ENCODE measurements at places on chromosomes 11 and 22. TPM values are rescaled to one million over a fixed set of nuclear protein-coding genes. Genes with fewer than 3 reads are reported as not detected.

TLCD5 gene
- 3.5 TPM for total RNA-seq

SYT9 gene
- total RNA-seq, result 0.18 TPM

SYT12 gene
- not detected for total RNA-seq

GRCh38 chr22:37021710-37022482 is 2.4 kb downstream of the MPST start:
- DNase-seq, result peak; percentile 76

- no peak for DNase-seq
Observed at GRCh38 chr11:131642756-131643531, 272.5 kb downstream of the NTM start.

- no peak for DNase-seq
Observed at GRCh38 chr11:104152941-104153505, 10.9 kb downstream of the PDGFD start.

- no peak for DNase-seq
Observed at GRCh38 chr11:30774496-30775232, 188.5 kb upstream of the MPPED2 start.

GRCh38 chr11:87972133-87972532 is 203.1 kb downstream of the RAB38 start:
- DNase-seq, result no peak

DNA sequence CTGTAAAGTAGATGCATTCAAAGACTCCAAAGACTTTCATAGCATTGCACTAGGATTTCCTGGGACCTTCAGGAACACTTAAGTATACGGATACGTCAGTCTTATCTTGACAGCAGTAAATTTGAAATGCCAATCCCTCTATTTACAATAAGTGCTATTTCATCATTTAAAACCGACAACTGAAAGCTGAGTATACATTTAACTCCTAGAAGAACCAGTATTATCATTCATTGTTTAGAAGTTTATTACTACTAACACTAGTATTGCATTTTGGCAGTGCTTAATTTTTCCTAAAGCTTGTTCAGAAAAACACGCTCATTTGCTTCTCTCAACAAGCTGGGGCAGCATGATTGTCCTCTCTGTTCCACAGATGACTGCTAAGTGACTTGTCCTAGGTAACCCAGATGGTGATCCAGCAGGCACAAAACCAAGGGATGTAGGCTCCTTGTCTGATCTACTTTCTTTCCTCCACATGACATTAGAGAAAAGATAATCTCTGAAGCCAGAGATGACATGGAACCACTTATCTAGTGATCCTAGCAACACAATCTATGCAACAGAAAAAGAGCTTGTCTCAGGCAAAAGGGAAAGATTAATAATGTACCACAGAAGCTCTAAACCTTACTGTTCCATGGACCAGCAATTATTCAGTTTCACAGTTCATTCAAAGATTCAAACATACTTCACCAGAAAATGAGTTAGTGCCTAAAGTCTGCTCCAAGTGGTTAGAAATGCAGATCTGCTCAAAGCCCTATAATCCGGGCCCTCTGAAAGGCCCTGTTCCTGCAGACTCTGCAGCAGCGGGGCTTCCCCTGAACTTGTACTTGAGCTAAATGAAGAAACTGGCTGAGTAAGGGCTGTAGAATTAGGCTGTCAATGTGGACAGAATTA is 5.2 kb downstream of the MAML2 start:
- no peak for DNase-seq

DNA sequence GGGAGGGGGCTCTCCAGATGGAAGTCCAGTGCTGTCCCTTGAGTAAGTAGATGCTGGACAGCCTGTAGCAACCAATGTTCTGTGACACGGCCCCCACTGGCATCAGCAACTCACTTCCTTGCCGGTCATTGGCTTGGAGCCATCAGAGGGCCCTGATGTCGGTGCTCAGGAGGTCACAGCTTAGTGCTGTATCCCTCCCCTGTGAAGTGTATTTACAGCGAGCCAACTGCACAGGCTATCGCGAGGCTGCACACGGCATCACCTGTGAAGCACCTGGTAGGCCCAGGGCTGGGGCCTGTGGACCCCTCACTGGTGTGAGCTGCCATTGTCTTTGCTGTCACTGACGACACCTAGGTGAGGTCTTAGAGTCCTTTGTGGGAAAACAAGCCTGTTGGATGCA is 13.4 kb upstream of the ACR start:
- no peak for DNase-seq

DNA sequence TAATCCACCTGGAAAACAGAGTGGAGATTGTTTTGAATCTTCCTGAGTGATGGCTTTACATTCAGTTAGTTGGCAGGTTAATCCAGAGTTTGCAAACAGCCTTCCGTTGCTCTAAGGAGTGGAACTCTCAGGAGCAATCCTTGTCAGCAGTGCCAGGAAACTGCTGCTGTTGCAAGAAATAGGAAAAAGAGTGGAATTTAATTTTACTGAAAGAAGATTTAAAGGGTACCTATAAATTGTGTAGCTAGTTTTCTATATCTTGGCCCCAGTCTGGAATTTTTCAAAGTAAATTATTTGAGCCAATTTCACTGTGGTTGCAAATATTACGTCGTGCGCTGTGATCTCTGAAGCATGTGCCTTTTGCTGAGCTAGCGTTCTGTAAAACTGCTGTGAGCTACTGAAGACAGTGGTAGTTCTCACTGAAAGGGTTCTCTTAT is 55.5 kb upstream of the SLC5A12 start:
- no peak for DNase-seq

DNA sequence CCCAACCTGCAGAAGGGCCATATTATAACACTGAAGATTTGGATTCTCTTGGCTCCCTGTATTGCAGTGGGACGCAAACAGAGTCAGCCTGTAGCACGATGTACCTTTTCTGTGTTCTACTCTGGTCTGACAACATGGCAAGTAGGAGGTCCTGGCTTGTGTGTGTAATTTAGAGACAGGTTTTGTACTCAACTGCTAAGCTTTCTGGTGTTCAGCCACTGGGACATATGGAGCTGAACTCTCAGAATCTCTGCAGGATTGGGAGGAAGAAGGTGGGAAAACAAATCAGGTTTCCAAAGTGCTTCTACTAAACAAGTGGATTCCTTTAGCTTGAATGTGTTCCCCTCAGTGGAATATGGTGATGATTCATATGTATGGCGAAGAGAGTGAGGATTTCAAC is 192.5 kb upstream of the MTMR2 start:
- no peak for DNase-seq

DNA sequence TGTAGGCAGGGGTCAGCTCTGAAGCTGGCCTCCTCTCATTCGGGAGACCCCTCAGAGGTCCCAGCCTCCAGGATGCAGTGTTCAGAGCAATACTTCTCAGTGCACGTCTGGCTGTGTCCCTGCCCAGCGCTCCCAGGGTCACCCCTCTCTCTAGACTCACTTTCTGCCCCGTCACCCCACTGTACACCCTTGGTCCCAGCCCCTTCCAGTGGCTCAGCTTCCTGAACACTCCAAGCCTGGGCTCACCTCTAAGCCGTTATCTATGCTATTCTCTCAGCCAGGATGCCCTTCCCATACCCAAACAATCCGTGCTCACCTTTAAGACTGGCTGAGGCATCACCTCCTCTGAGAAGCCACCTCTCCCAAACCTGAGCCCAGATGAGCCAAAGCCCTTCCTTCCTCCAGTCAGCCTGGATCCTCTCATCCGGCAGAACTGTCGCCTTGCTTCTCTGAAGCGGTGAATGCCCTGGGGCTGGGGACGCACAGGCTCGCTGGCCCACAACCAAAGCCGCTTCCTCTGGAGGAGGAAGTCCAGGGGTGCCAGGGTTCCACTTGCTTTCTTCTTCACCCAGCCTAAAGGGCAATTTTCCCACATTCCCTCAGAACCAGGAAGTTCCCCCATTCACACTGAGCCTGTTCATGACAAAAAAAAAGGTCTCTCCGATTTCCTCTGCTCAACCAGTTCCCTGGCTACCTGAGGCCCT is 13.7 kb upstream of the CDKN1C start:
- peak; percentile 67 for DNase-seq

GRCh38 chr11:66277471-66278362 is at the start of gene CNIH2:
CNIH2 (plus strand) TSS chr11:66278175; CDS start chr11:66278457, 282 bp downstream.
- no peak for DNase-seq

DNA sequence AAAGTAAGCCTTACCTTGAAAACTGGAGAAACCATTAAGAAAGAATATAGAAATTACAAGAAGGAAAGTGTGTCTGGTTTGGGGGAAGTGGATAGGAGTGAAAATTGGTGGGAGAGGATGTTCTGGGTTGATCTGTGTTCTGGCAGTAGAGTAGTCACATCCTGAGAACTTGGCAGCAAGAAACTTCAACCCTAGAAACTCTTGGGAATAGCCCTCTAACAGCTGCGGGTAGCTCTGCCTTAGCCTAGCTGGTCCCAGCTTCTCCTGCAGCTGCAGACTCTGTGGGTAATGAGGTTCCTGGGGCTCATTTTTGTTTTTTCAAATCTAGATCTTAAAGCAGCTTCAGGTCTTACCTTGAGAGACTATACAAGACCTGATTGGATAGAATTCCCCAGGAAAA is 24.2 kb upstream of the OR6X1 start:
- no peak for DNase-seq

DNA sequence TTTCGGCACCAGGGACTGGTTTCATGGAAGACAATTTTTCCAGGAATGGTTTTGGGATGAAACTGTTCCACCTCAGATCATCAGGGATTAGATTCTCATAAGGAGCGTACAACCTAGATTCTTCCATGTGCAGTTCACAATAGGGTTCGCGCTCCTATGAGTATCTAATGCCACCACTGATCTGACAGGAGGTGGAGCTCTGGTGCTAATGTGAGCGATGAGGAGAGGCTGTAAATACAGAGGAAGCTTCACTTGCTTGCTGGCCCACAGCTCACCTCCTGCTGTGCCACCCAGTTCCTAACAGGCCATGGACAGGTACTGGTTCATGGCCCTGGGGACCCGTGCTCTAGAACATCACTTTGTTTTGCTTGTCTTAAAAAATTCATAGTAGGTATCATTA is 41.8 kb upstream of the AMPD3 start:
- no peak for DNase-seq

DNA sequence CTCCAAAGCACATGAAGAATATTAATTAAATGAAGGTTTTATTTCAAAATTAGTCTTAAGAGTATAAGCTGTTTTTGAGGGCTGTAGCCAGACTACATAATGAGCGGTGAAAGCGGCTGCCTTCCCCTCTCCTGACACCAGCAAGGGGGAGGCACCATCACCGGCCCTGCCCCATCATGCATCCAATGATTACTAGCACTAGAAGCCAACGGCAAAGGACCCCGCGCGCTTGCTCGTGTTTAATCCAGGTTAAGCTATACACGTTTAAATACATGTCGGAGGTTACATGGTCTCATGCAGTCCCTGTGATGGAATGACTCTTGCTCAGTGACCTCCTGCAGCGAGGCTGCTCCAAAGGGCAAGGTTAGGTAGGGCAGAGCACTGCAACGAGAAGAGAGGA is 50.3 kb downstream of the FEZ1 start:
- no peak for DNase-seq

Data from lower lobe of right lung (tissue), 2 donors.